Neural progenitor cell (in vitro differentiated cells): ENCODE measurements at places on chromosomes 3 and 15.

DNA sequence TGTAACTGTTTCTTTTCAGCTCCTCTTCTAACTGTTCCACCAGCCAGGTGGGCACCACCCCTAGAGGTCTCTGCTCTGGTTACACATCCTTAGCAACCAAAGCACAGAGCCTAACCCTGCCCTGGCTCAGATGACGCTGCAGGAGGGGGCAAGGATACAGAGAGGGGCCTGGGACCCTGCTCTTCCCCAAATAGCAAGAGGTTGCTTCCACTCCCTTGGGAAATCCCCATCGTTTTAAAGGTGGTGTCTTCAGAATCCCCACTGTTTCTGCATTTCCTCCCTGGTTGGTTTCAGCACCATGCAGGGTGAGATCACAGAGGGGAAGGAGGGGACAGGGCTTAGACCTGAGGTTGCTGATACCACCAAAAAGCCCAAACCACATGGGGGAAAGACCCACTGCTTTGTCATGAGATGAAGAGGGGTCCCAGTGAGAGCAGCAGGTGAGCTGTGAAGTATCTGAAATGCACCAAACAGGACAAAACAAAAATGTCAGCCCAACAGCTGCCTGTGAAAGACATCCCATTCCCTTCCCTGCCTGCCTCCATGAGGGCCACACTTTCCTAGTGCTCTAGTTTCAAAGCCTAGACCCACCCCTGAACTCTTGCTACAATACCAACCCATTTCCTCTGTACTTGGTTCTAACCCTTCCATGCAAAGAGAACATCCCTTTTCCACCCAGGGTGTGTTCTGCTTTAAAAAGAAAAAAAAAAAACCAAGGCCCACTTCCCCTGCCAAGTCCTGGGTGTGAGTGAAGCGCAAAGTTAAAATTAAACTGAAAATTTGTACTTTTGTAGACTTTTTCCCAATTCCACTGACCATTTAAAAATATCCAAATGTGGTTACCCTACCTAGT lies 29.0 kb downstream of the ANP32A start:
- DNase-seq = no peak

DNA sequence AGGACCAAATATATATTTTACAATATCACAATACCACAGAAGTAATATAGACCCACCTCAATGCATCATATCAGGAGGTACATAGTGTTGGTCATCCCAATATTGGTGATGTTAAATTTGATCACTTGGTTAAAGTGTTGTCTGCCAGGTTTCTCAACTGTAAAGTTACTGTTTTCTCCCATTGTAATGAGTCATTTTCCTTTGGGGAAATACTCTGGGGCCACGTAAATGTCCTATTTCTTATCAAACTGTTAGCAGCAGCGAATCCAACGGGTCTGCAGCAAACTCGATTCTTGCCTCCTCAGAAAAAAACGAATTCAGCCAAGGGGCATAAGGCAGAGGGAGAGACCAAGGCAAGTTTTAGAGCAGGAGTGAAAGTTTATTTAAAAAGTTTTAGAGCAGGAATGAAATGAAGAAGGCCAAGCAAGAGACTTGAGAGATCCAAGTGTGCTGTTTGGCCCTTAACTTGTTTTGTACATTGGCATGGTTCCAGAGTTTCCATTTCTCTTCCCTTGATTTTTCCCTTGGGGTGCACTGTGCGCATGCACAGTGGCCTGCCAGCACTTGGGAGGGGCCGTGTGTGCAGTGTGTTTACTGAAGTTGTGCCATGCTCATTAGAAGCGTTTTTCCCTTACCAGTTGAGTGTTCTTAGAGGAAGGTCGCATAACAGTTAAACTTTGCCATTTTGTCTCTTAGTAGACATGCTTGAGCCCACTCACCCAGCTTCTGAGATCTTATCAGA lies 512.5 kb downstream of the AGBL1 start:
- no peak for DNase-seq

GRCh38 chr15:85558848-85559247 lies 178.4 kb downstream of the AKAP13 start:
- DNase-seq = no peak

GRCh38 chr3:56831572-56831971 lies 29.8 kb upstream of the ARHGEF3 start:
- DNase-seq = no peak

GRCh38 chr3:38142959-38143358 lies 4.5 kb downstream of the MYD88 start:
- DNase-seq = no peak

GRCh38 chr3:171350364-171350763 lies 109.8 kb downstream of the TNIK start:
- DNase-seq = no peak

DNA sequence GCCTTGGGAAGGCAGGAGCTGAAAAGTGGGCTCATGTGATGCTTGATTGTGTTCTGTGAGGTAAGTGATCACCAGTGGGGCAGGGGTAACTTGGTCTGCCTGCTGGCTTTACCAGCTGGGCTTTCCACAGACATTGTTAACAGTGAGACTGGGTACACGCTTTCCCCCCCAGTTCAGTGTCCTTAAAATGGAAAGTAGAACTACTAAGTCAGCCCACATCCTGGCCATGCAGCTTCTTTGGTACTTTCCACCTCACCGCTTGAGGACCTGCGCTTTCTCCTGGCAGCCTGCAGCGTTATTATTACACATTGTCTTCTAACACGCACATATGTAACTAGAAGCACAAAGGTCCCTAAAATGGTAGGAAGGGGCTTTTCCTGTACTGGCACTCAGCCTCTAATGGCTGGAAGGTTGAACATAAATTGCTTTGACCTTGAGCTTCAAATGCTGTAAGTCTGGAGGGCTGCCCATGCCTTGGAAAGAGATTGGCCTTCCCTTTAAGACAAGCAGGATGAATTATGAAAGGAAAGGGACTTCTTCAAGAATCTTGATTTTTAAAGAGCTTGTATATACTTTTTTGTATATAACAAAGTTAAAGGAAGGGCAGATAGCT lies 216.1 kb upstream of the ROPN1 start:
- no peak for DNase-seq

GRCh38 chr15:47326410-47327333 lies 390.6 kb upstream of the SEMA6D start:
- no peak for DNase-seq

- DNase-seq = no peak
Observed at GRCh38 chr3:15014606-15015328, 50.3 kb downstream of the MRPS25 start.

GRCh38 chr3:196804773-196805172 lies 62.9 kb upstream of the SENP5 start:
- DNase-seq = no peak

DNA sequence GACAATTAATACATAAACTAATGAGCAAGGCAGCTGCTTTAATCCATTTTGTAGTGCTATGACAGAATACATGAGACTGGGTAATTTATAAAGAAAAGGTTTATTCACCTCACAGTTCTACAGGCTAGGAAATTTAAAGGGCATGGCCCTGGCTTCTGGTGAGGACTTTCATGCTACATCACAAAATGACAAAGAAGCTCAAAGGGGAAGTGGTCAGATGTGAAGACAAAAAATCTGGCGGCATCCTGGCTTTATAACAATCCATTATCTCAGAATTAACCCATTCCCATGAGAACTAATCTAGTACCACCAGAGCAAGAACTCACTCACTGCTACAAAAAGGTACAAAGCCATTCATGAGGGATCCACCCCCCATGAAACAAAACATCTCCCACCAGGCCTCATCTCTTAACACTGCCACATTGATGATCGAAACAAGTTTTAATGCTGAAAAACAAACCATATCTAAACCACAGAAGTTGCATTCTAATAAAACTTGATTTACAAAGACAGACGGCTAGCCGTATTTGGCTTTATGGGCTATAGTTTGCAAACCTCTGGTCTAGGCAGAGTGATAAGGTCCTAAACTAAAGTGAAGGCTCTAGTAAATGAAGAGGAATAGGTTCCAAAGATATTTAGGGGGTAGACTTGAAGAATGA lies 44.2 kb downstream of the GSK3B start:
- DNase-seq = no peak

DNA sequence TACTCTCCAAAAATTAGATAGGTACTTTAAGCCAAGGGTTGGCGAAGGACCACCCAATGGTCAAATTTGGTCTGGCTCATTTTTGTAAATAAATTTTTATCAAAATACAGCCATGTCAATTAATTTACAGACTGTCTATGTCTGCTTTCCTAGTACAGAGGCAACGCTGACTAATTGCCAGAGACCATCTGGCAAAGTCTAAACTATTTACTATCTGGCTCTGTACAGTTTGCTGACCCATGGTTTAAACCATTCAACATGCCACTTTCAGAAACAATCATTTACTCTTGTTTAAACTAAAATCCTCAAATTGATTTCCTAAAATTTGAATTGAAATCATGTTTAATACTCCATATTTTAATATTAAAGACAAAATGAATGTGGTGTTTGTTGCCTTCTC lies 25.9 kb downstream of the CBLB start:
- no peak for DNase-seq

DNA sequence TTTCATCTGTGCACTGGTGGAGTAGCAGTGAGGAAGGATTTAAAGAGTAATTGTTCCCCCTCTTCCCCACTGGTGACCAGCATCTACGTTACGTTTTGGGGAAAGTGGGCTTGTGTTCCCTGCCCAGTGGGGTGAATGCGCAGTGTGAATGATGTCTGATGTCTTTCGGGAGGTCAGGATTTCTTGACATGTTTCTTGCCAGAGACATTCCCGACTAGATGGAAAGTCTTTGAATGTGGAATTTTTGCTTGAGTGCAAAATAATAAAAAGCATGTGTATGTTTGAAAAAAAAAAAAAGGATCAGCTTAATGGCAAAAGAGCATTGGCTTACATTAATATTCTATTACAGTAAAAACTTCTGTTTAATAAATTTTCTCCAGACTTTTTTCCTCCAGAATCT lies 632.2 kb downstream of the FOXP1 start:
- no peak for DNase-seq

- DNase-seq = no peak
Observed at GRCh38 chr3:124701687-124702086, 28.6 kb upstream of the UMPS start.

GRCh38 chr3:120193554-120193953 lies 91.5 kb downstream of the GPR156 start:
- DNase-seq = no peak

GRCh38 chr3:30964612-30965011 lies 70.2 kb upstream of the GADL1 start:
- no peak for DNase-seq

- no peak for DNase-seq
Observed at GRCh38 chr3:54020436-54020835, 101.9 kb upstream of the CACNA2D3 start.

DNA sequence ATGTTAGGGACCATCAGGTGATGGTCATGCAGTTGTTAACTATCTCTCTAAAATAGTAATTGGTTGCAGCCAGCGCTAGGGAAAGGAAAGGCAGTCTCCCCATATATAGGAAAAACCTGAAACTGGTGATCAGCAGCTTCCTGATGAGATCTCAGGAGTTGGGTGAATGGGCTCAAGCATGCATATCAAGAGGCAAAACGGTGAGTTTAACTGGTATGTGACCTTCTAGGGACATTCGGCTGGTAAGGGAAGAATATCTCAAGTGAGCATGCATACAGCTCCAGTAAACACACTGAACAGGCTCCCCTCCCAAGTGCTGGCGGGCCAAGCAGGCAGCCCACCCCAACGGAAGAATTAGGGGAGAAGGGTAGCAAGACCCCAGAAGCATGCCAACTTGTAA lies 49.3 kb upstream of the ROBO2 start:
- no peak for DNase-seq

DNA sequence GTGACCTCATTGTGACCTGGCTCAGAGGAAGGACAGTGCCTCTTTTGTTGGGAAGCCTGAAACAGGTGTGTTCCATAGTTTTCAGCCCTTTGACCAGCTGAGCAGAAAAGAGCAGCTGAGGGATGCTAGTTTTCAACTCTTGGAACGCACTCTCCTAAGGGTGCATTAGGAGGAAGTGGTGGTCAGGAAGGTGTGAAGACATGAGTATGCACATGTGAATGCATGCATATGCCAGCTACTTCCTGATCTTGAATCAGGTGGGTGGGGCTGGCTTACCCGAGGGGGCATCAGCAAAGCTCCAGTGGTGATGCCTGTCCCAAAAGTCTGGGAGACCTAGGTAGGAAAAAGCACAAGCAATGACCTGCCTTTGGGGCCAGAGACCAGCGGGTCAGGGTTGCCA lies 23.3 kb upstream of the CEMIP start:
- DNase-seq = no peak

DNA sequence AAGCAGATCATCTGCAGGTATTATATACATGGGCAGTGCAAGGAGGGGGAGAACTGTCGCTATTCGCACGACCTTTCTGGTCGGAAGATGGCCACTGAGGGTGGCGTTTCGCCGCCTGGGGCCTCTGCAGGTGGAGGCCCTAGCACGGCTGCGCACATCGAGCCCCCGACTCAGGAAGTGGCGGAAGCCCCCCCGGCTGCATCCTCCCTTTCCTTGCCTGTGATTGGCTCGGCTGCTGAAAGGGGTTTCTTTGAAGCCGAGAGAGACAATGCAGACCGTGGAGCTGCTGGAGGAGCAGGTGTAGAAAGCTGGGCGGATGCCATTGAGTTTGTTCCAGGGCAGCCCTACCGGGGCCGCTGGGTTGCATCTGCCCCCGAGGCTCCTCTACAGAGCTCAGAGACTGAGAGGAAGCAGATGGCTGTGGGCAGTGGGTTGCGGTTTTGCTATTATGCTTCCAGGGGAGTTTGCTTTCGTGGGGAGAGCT lies 639 bp downstream of the MKRN3 start:
- no peak for DNase-seq

DNA sequence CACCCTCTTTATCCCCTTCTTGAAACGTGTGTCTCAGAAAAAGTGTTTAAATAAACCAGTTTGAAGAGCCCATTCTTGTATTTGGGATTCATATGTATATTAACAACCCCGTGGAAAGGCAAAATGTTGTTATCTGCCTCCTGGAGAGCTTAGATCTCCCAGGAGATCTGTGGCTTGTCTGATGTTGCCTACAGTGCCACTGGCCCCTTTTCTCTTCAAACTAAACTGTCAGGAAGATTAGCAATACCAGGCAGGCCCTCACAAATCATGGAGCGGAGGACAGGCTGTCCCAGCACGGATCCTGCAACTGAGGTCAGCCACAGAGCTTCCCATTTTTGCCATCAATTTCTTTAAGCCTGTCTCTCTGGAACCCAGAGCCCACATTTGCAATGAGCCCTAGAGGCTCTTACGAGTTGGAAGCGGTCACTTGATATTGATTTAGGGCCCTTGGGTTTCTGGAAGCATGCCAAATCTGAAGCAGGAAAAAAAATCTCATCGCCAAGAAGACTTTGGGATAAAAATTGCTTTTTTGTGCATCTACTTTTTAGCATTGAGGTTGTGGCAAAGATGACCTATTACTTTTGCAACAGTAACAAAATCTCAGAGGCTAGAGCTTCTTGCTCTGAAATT lies 234.1 kb downstream of the OPA1 start:
- no peak for DNase-seq

GRCh38 chr3:45954306-45954705 lies 11.0 kb downstream of the CXCR6 start:
- no peak for DNase-seq

GRCh38 chr3:77236118-77236517 lies 196.2 kb downstream of the ROBO2 start:
- no peak for DNase-seq
